Large intestine (tissue), 12 donors: ENCODE measurements at places on chromosomes 2 and 18.
A peak's percentile ranks its signal among the peaks of the same experiment; 100 is the strongest.

GRCh38 chr2:164023896-164024295, 288.1 kb upstream of the FIGN start:
- DNase-seq: no peak
- no peak overlapping the region for H3K4me3 ChIP-seq
- no peaks in the 10 kb centered on the region for H3K36me3 ChIP-seq

DNA sequence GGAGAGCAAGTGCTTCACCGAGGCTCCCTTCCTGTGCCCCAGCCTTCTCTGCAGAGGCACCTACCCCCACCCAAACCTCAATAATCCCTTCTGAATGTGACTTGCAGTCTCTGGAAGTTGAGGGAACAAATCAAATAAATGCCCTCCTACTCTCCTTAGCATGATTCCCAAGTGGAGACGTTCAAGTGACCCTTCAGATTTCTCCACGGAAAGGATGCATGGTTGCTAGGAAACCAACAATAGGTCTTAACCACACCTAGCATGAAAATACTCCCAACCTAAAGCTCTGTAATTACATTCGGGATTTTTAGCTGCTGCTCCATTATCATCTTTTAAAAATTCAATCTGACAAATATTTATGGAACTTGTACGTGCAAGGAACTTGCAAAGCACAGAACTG, 50.2 kb upstream of the CABLES1 start:
- H3K27me3 ChIP-seq: no peaks in the 10 kb centered on the region
- H3K36me3 ChIP-seq: no peaks in the 10 kb centered on the region
- no peak overlapping the region for H3K27ac ChIP-seq
- H3K4me1 ChIP-seq: no peaks in the 10 kb centered on the region
- H3K4me3 ChIP-seq: no peak overlapping the region

DNA sequence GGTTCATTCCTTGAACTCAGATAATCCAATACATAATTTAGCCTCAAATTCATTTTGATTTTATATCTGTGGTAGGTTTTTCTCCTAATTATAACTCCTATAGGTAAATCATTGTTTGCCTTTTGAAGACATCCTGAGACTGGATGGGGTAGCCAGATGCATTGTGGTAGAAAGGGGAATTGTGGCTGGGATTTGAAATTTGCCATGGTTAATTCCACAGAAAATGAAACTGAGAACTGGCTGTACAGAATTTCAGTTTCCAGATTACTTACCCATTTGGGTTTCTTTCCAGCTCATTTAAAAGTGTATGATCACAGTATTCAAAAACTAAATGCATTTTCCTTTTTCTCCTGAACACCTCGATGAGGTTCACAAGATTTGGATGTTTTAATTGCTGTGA, 18.2 kb downstream of the CDKL4 start:
- no peaks in the 10 kb centered on the region for H3K27me3 ChIP-seq
- no peak overlapping the region for H3K4me3 ChIP-seq
- H3K27ac ChIP-seq: no peak overlapping the region
- no peaks in the 10 kb centered on the region for H3K36me3 ChIP-seq

- no peak overlapping the region for H3K4me3 ChIP-seq
- peaks cover 5% of the 10 kb centered on the region for H3K4me1 ChIP-seq
- H3K27me3 ChIP-seq: no peaks in the 10 kb centered on the region
Observed at GRCh38 chr2:160331258-160332025, 131.4 kb upstream of the ITGB6 start.

GRCh38 chr18:21257386-21257785, 15.4 kb downstream of the GREB1L start:
- H3K27me3 ChIP-seq: no peaks in the 10 kb centered on the region
- H3K36me3 ChIP-seq: no peaks in the 10 kb centered on the region
- H3K27ac ChIP-seq: no peak overlapping the region
- H3K4me1 ChIP-seq: no peaks in the 10 kb centered on the region
- DNase-seq: no peak
- no peak overlapping the region for H3K4me3 ChIP-seq

GRCh38 chr2:170467568-170468422, 247.3 kb upstream of the SP5 start:
- no peaks in the 10 kb centered on the region for H3K27me3 ChIP-seq
- H3K4me1 ChIP-seq: no peaks in the 10 kb centered on the region
- no peaks in the 10 kb centered on the region for H3K36me3 ChIP-seq
- no peak overlapping the region for H3K4me3 ChIP-seq
- peak overlapping the region; percentile 15 for H3K27ac ChIP-seq

DNA sequence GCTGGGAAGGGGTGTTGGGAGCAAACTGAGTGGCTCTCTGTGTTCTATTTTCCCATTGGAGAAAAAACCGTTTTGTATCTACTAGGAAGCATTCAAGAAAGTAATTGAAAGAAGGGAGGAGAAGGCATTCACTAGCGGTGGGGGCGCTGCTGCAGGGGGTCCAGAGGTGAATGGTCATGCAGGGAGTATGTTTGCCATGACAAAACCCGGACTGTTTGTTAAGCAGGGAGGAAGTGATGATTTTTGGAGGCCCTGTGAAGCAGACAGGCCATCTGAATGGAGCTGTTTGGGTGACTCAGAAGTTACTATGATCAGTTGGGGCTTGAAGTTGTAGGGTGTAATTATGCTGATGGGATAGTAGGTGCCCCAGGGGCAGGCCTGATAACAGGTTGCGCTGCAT, 7.0 kb downstream of the TAF4B start:
- no peaks in the 10 kb centered on the region for H3K27me3 ChIP-seq
- DNase-seq: no peak
- no peaks in the 10 kb centered on the region for H3K4me1 ChIP-seq
- no peaks in the 10 kb centered on the region for H3K36me3 ChIP-seq
- H3K4me3 ChIP-seq: no peak overlapping the region

- H3K36me3 ChIP-seq: no peaks in the 10 kb centered on the region
- no peaks in the 10 kb centered on the region for H3K27me3 ChIP-seq
- no peak for DNase-seq
Observed at GRCh38 chr2:23050388-23050787, 334.6 kb upstream of the KLHL29 start.

- H3K27ac ChIP-seq: no peak overlapping the region
- H3K4me3 ChIP-seq: no peak overlapping the region
- no peak for DNase-seq
- peaks cover 42% of the 10 kb centered on the region for H3K36me3 ChIP-seq
Observed at GRCh38 chr2:201084863-201085262, 13.1 kb downstream of the NDUFB3 start.

- no peaks in the 10 kb centered on the region for H3K36me3 ChIP-seq
- DNase-seq: no peak
- H3K4me3 ChIP-seq: no peak overlapping the region
- H3K27ac ChIP-seq: no peak overlapping the region
Observed at GRCh38 chr2:173412628-173413027, 58.0 kb downstream of the CDCA7 start.

DNA sequence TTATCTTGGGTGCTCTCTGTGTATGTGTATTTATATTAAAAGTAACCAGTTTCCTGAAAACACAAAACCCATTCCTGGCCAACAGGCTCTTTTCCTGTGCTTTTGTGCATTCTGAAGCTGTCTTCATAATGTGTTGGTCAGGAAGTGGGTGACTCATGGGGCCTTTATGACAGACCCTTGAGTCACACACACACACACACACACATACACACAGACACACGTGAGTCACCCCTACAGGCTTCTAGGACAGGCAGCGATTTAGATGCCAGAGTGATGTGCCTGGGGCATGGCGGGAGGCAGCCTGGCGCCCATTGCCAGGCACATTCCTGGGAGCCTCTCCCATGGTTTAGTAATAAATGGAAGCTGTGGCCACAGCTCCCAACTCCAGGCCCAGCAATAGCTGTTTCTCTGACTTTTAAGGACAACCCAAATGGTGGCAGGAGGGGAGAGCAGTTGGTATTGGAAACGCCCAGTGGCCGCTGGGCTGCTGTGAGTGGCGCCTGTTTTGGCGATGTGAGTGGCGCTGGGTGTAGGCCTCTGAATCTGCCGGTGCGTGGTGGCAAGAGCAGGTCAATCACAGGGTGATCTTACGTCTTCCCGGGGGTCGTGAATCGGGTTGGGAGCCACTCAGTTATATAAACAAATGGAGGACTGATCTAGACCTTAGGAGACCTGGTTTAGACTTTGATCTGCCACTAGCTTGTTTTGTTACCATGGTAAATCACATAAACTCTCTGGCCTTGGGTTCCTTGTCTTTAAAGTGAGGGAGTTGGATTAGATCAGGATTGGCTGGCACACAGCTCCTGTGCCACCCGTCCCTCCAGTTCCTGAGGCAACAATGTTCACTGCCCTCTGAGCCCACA, 150.7 kb upstream of the DLX2 start:
- H3K36me3 ChIP-seq: no peaks in the 10 kb centered on the region
- peaks cover 11% of the 10 kb centered on the region for H3K4me1 ChIP-seq
- no peak overlapping the region for H3K4me3 ChIP-seq
- H3K27me3 ChIP-seq: no peaks in the 10 kb centered on the region
- DNase-seq: peak; percentile 65

DNA sequence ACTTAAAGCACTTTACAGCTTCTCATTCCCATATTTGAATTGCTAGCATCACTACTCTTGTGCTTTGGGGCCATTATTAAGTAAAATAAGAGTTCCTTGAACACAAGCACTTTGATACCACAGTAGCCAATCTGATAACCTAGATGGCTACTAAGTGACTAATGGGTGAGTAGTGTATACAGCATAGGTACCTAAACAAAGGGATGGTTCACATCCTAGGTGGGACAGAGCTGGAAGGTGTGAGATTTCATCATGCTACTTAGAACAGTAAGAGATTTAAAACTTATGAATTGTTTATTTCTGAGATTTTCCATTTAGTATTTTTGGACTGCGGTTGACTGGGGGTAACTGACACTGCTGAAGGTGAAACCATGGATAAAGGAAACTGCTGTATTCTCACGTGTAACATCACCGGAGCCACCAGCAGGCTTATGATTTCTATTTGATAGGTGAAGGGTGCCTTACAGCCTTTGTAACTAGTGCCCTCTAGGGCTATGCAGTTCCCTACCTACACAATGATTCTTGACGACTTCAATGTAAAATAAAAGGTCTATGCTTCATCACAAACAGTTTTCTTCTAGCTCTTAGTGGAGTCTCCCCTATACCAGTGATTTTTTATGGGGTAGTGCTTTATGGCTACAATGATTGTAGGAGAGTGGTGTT, 22.1 kb upstream of the CRIM1 start:
- DNase-seq: no peak
- no peak overlapping the region for H3K27ac ChIP-seq
- no peak overlapping the region for H3K4me3 ChIP-seq
- H3K36me3 ChIP-seq: no peaks in the 10 kb centered on the region
- H3K27me3 ChIP-seq: no peaks in the 10 kb centered on the region
- no peaks in the 10 kb centered on the region for H3K4me1 ChIP-seq
